Pancreas (tissue), 10 donors: ENCODE measurements at places on chromosomes 1 and 21. TPM values are rescaled to one million over a fixed set of nuclear protein-coding genes. Genes with fewer than 3 reads are reported as not detected.

GRCh38 chr21:43930074-43930847, 65.2 kb downstream of the AGPAT3 start:
- no peak for DNase-seq

DNA sequence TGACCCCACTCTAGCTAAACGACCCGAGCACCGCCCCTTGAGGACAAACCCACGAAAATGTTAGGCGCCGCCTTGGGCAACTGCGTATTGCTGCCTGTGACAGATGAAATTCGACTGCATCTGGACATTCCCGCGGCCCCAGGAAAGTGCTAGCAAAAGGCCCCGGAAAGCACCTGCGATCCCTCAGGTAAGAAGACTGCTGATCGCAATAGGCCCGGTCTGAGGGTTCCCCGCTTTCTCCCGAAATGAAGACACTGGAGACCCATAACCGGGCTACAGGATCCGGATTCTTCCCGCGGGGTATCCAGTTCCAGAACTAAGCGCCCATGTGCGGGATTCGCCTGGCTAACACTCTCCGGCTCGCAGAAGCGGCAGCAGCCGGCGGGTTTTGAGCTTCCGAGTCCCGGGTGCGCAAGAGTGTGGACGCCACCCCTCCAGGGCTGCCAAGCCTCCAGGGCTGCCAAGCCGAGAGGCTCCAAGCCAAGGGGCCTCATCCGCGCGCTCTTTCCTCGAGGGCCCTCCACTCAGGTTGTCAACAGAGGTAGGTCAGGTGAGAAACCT, 157.9 kb upstream of the NBPF11 start:
- DNase-seq, result peak; percentile 47

GRCh38 chr1:43522431-43522775, 8.3 kb upstream of the PTPRF start:
- DNase-seq, result no peak

DNA sequence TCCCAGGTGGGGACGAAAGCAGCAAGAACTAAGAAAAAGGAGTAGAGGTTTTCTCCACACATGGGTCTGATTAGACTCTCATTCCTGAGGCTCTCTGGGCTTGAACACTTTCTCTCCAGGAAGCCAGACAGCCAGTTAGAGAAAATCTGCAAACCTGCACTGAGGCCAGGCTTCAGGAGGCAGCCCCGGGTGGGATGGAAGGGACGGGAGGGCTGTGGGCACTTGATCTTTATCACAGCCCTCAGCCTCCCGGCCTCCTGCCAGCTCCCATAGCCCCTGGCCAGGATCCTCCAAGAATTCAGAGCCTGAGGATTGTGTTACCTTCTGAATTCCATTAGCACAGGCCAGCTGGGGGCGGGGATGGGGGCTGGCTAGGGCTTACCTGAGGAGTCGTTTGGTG, 40.1 kb downstream of the SERTAD4 start:
- no peak for DNase-seq

- DNase-seq, result no peak
Observed at GRCh38 chr1:110218739-110219138, 8.6 kb downstream of the KCNC4 start.

DNA sequence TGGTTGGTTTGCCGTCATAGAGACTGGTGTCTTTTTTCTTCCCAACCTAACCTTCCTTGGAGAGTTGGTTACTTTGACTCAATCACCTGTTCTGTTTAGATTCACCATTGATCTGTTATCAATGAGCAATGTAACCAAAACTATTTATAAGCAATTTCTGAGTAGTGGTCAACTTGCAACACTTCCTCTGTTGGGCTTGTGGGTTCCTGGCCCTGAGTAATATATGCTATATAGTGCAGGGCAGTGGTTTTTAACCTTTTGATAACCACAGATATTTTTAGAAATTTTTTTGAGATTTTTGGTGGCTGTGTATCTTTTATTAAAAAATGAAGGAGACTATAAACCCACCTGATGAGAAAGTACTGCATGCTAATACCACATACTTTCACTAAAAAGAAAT, 9.4 kb upstream of the XCL1 start:
- DNase-seq, result no peak

- DNase-seq, result peak; percentile 53
Observed at GRCh38 chr1:58768971-58769808, 14.7 kb downstream of the JUN start.

DNA sequence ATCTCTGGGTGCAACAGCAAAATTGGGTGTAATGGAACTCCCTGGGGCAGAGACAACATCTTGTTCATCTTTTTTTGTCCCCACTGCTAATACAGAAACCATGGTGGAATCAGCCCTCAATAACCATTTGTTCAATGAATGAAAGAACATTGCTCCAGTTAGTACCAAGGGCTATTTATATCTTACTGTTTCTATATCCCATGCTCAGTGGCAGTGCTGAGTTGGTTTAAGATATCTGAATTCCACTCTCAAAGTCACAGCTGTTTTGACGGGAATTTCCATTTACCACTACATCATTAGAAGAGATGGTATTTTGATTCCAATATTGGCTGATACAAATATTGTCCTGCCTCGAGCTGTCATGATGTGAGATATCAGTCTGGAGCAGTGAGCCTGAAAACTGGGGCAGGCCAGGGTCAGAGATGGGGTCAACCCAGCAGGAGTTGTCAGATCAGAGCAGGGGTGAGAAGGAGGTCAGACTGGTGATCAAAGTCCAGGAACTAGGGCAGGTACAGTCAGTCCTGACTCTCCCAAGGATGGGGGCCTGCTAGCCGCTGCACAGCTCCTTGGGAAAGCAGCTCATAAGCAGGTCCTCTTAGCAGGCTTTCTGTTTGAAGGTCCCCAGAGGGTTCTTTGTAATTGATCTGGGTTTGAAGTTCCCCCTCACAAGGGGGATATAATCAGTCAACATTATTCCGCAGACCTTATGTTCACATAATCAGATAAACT, 5.8 kb upstream of the PHC2 start:
- no peak for DNase-seq

GRCh38 chr1:210104103-210104502, 128.5 kb upstream of the SERTAD4 start:
- no peak for DNase-seq

DNA sequence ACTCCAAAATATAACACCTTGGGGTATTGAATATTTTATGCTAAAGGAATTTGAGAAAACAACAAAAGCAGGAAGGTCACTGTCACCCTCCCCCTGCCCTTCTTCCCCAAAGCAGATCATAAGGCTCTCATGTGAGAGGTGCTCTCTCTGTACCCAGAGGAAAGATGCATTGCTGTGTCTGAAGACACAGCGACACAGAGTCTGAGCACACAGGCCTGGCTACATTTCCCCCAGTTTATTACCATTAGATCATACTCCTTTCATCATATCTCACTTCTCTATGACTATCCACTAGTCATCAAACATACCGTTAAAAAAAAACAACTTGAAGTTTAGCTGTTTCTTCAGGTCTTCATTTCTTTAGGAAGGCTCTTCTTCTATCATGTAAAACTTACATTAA, 127.1 kb downstream of the PPIAL4G start:
- DNase-seq, result no peak

GRCh38 chr1:82013702-82014101, 213.0 kb downstream of the ADGRL2 start:
- no peak for DNase-seq

DNA sequence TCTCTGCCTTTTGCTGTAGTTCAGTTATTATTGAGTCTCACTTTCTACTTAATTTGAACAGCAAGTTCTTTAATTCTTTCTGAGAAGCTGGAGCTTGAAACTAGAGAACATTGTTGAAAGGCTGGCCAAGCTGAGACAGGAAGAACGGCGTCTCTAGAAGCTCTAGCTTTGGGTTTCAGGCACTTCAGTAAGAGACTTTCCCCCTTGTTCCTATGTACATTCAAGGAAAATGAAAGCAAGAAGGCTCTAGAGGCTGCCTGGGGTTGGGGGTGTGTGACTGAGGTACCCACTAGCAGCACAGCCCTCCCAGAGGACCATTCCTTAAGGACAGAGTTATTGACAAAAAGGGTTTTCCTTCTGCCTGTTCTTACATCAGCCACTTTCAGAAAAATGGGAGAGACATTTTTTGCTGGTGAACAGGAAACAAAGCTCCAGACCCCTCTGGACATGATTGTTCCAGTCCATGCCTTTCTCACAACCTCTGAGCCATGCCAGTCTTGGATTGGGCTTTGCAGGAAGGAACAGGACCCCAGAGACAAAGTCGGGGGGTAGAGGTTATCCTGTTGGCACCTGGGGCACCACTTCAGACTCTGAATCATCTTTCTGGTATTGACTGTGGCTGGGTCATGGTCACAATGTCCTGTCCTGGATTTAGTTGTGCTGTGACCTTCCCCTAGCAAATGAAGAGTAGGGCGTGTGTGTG, 63.1 kb downstream of the LAMC2 start:
- DNase-seq, result no peak

GRCh38 chr21:39208624-39209333, 25.5 kb upstream of the PSMG1 start:
- no peak for DNase-seq

DNA sequence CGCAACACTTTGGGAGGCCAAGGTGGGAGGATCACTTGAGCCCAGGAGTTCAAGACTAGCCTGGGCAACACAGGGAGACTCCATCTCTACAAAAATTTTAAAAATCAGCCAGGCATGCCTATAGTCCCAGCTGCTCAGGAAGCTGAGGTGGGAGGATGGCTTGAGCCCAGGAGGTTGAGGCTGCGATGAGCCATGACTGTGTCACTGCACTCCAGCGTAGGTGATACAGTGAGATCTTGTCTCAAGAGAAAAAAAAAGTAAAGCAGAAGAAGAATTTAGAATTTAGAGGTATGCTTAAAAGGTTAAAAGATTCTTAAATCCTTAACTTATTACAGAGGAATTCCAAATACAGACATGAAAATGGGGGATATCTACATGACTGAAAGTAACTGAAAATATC, 79.5 kb downstream of the SMYD3 start:
- DNase-seq, result no peak

- no peak for DNase-seq
Observed at GRCh38 chr1:247324923-247325322, 6.7 kb downstream of the ZNF496 start.

GRCh38 chr1:240820816-240821215, 208.9 kb upstream of the GREM2 start:
- DNase-seq, result no peak

GRCh38 chr21:45372732-45373355, 32.1 kb upstream of the COL18A1 start:
- no peak for DNase-seq

- DNase-seq, result no peak
Observed at GRCh38 chr1:119472080-119472818, 34.8 kb upstream of the HSD3B1 start.

DNA sequence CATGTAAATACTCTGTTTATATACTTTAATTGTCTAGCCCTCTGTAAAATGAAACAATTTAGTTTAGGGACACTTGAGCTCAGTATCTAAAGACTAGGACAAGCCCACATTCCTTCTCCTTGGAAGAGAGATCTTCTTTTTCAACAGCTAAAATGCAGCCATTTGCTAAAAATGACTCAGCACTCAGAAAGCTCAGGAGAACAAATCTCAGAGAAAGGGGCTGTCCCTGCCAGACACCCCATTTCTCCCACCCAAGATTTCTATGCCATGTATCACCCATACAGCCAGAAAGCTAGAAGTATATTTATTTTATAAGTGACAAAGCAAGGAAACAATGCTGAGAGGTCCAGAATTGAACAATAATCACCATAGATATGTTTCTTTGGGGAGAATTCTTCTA, 23.2 kb upstream of the PRDX6 start:
- no peak for DNase-seq

S100A14 gene
- 3.6 TPM for total RNA-seq

CHI3L1 gene
- 6.8 TPM for total RNA-seq

PFKL gene
- total RNA-seq, result 46.1 TPM

HES5 gene
- not detected for total RNA-seq

IGSF3 gene
- 2.9 TPM for total RNA-seq

USH2A gene
- total RNA-seq, result 0.09 TPM

KLHDC9 gene
- 7.9 TPM for total RNA-seq

NEK2 gene
- total RNA-seq, result 0.08 TPM
